Mesothelial cell of epicardium (in vitro differentiated cells): ENCODE measurements at places on chromosomes 5 and 9.
A peak's percentile ranks its signal among the peaks of the same experiment; 100 is the strongest.

DNA sequence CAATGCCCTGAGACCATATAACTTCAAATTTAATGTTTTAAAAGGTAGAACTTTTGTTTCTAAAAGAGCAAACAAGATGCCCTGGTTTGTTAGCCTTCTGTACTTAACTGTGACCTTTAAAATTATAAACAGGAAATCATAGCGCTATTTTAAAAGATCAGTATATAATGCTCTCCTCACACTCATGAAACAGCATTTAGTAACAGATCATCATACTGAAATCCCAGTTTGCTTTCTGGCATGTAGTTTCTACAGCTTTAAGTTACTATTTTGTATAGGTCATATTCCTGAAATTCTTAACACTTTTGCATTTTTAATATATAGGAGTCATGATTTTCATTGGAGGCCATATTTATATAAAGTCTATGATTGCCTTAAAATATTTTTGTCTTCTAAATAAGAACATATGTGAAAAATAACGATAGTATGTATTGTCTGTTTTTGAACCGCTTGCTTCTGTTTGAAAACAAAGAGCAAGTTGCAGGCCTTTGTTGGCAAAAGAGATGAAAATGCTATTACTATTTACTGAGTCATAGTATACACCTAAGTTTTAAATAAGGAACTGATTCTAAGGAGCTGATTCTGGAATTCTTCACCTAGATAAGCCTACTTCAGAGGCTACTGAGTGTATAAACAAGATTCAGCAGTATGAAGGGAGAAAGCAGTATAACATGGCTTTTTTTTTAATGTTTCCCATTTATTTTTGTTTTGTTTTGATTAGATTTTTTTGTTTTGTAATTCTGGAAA, 20.5 kb downstream of the SRFBP1 start:
- DNase-seq, result no peak

DNA sequence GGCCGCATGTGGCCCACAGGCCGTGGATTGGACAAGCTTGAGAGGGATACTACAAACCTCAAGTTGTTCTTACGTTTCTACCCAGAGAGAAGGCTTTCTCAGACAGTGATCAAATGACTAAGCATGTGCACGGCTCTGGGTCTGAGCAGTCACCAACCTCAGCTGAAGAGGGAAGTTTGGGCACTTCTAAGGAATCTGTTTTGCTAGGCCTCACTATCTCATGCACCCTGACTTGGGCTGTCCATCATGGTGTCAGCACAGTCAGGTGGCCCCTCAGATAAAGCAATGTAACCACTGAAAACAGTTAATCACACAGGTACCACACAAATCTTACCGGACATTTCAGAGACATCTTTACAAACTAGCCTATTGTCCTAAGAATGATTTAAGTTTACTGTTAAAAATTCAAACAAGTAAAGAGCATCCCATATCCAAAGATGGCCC, 24.6 kb downstream of the CSF2 start:
- no peak for DNase-seq

DNA sequence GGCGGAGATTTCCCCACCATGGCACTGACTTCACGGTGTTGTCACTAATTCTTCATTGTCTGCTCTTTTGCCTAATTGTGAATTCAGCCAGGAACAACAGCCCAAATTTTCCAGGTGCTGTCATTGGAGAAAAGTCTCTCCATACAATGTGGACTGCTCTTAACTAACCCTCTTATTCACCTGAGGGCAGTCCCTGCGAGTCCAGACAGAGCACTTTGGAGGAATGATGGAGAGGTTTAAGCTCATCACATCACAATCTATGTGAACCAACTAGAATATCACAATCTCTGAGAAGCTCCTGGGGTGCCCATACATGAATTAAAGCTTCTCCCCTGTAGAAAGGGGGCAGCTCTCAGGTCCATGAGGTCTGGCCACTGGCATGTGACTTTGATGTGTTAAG, 56.4 kb downstream of the MTX3 start:
- no peak for DNase-seq

- DNase-seq, result no peak
Measured at GRCh38 chr5:143229896-143230675, 173.4 kb downstream of the NR3C1 start.

DNA sequence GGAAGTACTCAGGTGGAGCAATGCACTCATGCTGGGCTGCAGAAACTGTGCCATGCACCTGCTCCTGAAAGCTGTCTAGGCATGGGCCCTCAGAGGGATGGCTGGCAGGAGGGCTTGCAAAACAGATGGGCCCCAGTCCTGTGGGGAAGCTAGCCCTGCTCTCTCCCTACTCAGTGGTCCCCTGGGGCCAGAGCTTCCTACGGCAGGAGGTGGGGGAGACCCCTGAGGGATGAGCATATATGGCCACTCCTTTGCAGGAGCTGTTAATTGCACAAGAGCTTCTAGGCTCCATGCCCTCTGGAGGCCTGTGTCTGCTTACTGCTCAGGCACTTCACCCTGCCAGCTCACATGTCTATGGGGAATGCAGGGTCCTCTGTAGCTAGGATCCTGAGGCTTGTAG, 545.3 kb upstream of the PTPRD start:
- no peak for DNase-seq

DNA sequence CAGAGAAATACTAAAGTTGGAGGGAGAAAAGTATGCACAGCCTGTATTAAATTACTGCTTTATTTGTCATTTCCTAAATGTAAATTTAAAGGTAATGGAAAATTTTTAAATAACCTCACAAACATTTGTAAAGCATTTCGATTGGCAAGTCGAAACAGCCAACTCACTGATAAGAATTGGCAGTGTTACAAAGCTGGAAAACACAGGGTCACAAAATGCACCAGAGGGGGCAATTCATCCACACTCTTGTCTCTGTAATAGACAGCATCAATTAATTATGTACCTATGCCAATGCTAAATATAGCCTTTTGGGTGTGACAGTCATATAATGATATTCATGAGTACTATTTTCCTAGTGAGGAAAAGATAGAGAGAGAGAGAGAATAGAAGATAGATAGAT, 140.6 kb upstream of the PRLR start:
- DNase-seq, result no peak

- DNase-seq, result no peak
Measured at GRCh38 chr5:44747396-44747795, 61.4 kb upstream of the MRPS30 start.

DNA sequence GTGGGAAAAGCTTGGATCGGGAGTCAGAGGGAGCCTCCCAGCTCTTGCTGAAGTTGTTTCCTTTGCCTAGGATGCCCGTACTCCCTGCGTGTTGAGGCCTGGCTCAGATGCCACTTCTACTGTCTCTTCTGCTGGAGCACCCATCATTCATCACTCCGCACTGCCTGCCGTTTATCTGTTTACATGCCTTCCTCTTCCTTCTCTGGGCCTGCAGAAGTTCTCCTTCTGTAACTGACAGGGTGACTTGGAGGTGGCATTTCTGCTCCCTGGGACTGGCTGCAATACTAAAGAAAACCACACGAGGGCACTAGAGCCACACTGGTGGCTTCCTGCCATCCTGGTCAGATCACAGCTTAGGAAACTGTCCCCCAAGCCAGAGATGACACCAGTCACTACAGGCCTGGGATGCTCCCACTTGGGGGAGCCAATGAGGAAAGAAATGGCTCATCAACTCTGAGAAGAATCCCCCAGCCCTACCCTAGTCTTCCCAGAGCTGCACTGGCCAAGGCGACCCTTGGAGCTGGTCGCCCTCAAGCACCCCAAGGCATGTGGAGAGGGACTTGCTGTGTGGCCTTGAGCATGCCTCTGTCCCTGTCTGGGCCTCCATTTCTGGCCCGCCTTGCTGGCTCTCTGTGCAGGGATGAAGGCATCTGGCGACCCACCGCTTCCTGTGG, 9.7 kb upstream of the SLC25A51 start:
- DNase-seq, result peak; percentile 52

DNA sequence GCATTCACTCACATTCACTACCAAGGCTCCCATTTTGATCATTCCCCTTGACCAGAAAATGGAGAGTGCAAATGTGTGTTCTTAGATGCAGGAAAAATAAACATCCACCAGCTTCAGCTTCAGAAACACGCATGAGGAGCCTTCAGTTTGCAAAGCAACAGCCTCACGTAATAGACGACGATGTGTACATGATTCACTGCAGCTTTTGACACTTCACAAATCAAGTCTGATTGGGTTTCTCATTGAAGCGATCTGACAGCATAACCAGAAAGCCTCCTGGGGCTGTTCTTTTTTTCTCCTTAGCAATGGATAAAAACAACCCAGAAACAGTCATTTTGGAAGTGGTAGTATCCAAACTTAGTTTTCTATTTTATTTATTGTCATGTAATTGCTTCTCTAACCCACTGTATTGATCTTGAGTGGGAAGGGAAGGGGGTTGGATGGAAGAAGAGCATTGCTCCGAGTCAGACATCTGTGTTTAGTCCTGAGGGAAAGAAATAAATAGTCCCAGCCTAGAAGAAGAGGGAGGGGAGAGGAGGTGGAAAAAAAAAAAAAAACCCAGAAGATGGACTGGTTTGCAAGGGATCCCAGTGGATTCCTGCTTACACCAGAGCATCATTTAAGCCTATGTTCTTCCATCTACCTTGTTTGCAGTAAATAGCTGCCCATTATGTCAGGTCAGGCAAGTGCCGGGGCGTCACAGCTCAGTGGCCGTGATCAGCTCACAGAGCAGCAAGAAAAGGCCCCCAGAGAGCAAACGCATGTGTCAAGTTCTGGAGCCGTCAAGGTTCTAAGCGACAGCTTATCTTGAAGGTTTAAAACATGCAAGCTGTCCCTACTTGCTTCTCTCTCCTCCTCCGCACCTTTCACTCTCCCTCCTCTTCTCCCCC, 190.2 kb upstream of the SNX2 start:
- DNase-seq, result no peak

GRCh38 chr5:132427281-132428146, 58.0 kb downstream of the SLC22A5 start:
- DNase-seq, result no peak

GRCh38 chr5:157554179-157555036, 21.2 kb downstream of the ADAM19 start:
- DNase-seq, result no peak

DNA sequence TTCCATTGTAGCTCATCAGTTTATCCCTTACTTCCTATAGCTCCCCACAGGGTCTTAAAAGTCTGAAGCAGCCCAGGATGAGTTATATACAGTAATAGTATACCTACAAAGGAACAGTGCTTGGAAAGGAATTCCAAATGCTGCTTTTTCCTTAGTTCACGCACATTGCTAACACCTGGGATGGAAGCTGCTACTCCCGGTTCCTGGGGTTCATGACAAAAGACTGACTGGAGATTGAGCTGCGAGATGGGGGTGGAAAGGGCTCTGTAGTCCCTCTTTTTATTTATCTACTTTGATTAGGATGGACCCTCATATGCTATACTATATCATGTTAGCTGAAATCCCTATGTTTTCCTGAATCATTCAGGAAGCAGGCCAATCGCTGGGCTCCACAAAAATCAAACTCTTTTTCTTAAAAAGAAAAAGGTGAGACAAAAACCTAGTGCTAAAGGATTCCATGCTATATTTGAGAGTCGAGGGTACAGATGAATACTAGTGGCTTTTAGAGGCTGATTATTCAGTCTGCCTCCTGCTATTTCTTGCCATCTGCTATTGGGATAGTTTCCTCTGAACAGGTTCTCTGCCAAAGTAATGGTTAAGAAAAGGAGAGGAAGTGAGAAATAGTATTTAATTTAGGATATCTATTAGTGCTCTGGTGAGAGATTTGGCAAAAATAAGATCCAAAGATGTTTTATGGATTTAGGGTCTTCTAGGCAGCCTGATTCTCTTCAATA, 81.2 kb downstream of the MRPS27 start:
- DNase-seq, result no peak

DNA sequence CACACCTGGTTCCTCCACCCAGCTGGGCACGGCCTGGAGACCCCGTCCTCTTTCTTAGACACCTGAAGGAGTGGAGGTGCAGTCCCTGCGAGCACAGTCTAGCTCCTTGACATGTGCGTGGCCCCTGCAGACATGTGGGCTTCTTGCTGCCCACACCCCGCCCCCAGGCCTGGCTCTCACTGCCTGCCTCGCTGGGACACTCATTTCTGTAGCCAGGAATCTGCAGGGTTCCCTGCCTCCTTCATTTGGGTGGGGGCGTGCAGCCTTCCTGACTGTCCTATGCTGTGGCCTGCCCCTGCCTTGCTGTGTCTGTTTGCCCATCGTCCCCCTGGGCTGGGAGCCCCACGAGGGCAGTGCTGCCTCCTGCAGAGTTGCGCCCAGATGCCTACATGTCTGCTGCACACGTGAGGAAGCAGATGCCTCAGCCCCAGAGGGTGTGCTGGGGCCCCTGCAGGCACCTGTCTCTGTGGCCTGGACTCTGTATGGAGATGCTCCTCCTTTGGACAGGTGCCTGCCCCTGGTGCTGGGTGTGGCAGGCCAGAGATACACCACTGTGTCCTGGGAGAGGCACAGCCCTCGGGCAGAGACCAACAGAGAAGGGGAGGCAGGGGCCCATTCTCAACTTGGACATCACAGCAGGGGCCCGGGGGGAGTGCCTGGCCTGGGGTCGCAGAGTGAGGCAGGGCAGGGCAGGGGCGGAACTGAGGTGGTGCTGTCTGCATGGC, 22.6 kb downstream of the FLT4 start:
- DNase-seq, result no peak
